ENCODE measurements at places on chromosomes 6 and 20.

- no peak within 1 kb of the TSS for H3K27ac ChIP-seq
- no peaks in the 10 kb centered on the region for H3K36me3 ChIP-seq
- peaks cover 3% of the 10 kb centered on the region for H3K27me3 ChIP-seq
- no peak within 1 kb of the TSS for H3K4me3 ChIP-seq
- no peak for DNase-seq
Measured at GRCh38 chr6:43297644-43298564, at the start of gene SLC22A7. Gene SLC22A7 (plus strand): TSS chr6:43298260. CDS start chr6:43298359, 99 bp downstream.

DNA sequence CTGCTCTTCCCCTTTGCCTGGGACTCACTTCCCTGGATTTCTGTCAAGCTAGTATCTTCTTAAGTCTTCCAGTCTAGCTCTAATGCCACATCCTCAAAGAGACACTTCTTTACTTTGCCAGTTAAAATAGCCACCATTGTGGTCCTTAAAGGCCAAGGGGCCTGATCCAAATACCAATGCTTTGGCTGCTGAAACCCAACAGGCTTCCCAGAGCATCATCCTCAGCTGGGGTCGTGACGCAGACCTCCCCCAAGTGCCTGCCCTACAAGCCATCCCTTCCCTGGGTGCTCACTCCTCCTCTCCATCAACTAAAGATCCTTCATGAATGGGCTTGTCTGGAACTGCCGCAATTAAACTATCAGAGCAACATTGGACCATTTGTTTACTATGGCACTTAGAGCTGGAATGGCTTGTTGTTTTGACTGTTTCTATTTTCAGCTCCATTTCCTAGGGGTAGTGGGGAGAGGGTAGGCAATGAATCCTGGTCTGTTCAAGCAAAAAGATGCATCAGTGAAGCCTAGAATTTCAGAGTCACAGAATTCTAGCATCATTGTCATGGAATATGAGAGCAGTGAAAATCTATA is 79.6 kb upstream of the SIRPA start:
- H3K4me3 ChIP-seq, result no peak overlapping the region
- DNase-seq, result no peak
- H3K27ac ChIP-seq, result no peak overlapping the region
- peaks cover 8% of the 10 kb centered on the region for H3K4me1 ChIP-seq
- no peaks in the 10 kb centered on the region for H3K27me3 ChIP-seq

DNA sequence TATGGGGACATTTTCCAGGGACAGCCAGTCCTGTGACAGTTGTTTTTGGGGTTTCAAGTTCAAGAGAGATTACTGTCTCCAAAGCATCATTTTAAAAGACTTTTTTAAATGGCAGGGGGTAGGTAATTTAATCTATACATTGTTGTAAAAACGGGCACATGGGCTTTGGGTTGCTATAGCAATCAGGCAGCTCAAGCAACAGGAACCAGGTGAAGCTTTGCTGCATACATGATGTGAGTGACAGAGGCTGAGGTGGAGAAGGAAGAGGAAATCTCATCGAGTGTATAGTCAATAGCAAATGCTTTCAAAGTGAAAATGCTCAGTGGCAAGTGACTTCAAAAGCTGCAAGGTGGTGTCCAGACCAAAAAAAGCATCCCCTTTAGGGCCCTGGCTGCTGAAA is 277.4 kb upstream of the JAG1 start:
- H3K27me3 ChIP-seq, result no peaks in the 10 kb centered on the region
- H3K4me3 ChIP-seq, result no peak overlapping the region
- H3K36me3 ChIP-seq, result no peaks in the 10 kb centered on the region
- no peaks in the 10 kb centered on the region for H3K4me1 ChIP-seq
- no peak for DNase-seq
- no peak overlapping the region for H3K27ac ChIP-seq

DNA sequence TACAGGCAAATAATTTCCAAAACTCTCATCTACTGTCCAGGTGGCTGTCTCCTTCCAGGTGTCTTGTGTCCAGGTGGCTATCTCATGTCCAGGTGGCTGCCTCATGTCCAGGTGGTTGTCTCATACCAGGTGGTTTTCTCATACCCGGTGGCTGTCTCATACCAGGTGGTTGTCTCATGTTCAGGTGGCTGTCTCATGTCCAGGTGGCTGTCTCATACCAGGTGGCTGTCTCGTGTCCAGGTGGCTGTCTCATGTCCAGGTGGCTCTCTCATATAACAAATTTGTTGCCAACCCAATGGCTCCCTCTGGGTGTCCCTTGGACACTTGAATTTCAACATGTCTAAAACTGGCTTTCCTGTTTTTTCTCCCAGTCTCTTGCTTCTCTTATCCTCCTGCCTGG is 14.3 kb upstream of the SLC22A3 start:
- no peak overlapping the region for H3K27ac ChIP-seq
- no peaks in the 10 kb centered on the region for H3K27me3 ChIP-seq
- H3K36me3 ChIP-seq, result no peaks in the 10 kb centered on the region
- no peaks in the 10 kb centered on the region for H3K4me1 ChIP-seq

GRCh38 chr6:52155791-52156576 is 30.2 kb upstream of the IL17A start:
- no peak overlapping the region for H3K27ac ChIP-seq
- no peaks in the 10 kb centered on the region for H3K4me1 ChIP-seq
- H3K4me3 ChIP-seq, result no peak overlapping the region
- no peaks in the 10 kb centered on the region for H3K36me3 ChIP-seq

DNA sequence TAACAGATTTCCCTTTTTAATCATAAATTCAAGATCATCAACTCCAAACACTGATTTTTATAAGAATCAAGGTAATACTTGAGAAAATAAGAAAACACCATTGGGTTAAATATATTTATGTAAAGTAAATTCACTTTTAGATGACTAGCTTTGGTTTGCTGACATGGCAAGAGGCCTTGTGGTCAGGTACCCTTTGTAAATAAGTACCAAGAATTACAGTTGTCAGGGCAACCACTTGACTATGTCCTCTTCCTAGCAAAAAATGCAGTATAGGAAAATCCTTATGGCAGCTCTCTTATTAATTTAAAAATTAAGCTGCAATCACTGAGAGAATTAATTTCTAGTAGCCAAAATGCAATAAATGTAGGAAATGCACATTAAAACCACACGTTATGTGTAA is 153.8 kb downstream of the INSM1 start:
- H3K4me1 ChIP-seq, result peaks cover 4% of the 10 kb centered on the region
- no peaks in the 10 kb centered on the region for H3K27me3 ChIP-seq
- no peak for DNase-seq
- no peak overlapping the region for H3K27ac ChIP-seq

DNA sequence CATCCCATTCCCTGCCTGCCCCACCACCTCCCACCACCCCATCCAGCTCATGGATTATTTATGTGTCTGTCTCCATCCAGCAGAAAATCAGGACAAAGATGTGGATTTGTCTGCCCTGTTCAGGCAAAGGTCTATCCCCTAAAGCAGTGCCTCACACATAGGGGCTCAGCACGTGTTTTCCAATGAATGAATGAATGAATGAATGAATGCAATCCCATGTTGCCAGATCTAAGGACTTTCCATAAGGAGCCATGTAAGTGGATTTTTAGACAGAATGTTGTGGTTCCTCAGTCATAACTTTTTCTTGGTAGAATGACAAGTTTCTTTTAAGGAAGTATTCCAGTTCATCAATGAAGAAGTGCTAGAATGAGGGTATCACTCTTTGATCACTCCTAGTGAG is 133.7 kb downstream of the RNASET2 start:
- no peaks in the 10 kb centered on the region for H3K4me1 ChIP-seq
- H3K27ac ChIP-seq, result no peak overlapping the region
- no peak overlapping the region for H3K4me3 ChIP-seq
- DNase-seq, result no peak

GRCh38 chr6:52285177-52286068 is 881 bp upstream of the MCM3 start:
- no peaks in the 10 kb centered on the region for H3K27me3 ChIP-seq
- H3K36me3 ChIP-seq, result no peaks in the 10 kb centered on the region
- peak overlapping the region; percentile 87 for H3K4me3 ChIP-seq
- H3K4me1 ChIP-seq, result peaks cover 13% of the 10 kb centered on the region

GRCh38 chr20:44038681-44039123 is 124.0 kb downstream of the TOX2 start:
- no peak for DNase-seq
- H3K27ac ChIP-seq, result no peak overlapping the region
- H3K36me3 ChIP-seq, result no peaks in the 10 kb centered on the region
- peaks cover 3% of the 10 kb centered on the region for H3K27me3 ChIP-seq

- H3K27me3 ChIP-seq, result peaks cover 39% of the 10 kb centered on the region
- peak; percentile 79 for DNase-seq
- no peak overlapping the region for H3K27ac ChIP-seq
- H3K4me3 ChIP-seq, result no peak overlapping the region
- H3K4me1 ChIP-seq, result peaks cover 12% of the 10 kb centered on the region
Measured at GRCh38 chr6:39309942-39310531, 4.2 kb downstream of the KCNK17 start.

GRCh38 chr6:109701774-109702173 is 10.7 kb downstream of the FIG4 start:
- no peak for DNase-seq
- no peaks in the 10 kb centered on the region for H3K27me3 ChIP-seq
- H3K36me3 ChIP-seq, result no peaks in the 10 kb centered on the region

DNA sequence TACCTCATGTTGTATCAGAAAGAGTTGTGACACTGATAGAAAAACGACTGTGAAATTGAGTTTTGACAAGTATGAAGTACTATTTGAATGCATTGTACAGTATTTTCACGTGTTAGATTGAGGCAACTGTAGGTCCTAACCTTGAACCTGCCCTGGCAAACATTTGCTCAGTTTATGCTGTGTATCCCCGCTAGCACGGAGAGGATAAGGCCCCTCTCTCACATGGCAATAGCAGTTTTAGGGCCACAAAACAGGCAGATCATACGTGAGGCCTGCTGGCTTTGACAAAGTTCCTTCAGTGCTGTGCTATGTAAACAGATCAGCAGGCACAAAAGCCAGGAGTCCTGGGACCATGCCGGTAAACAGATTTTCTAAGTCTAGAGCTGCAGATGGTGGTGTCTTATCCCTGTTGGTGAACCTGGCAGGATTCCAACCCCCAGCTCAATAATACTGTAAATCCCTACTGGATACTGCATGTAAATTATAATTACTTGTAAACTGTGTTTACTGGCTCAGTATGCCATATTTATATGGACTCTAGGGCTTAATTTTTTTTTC is 23.8 kb upstream of the FAM217A start:
- no peak overlapping the region for H3K4me3 ChIP-seq
- H3K27me3 ChIP-seq, result no peaks in the 10 kb centered on the region
- no peaks in the 10 kb centered on the region for H3K4me1 ChIP-seq
- H3K36me3 ChIP-seq, result no peaks in the 10 kb centered on the region
- DNase-seq, result no peak

DNA sequence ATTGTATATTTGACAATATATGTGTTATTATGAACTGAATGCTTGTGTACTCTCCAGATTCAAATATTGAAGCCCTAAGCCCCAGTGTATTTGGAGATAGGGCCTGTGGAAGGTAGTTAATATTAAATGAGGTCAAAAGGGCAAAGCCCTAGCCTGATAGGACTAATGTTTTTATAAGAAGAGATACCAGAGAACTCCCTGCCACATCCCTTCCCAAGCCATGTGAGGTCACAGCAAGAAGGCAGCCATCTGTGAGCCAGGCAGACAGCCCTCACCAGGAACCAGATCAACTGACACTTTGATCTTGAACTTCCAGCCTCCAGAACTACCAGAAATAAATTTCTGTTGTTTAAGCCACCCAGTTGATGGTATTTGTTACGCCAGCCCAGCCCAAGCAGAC is 36.4 kb upstream of the FBXL4 start:
- no peaks in the 10 kb centered on the region for H3K36me3 ChIP-seq
- no peak overlapping the region for H3K27ac ChIP-seq
- H3K27me3 ChIP-seq, result no peaks in the 10 kb centered on the region
- H3K4me3 ChIP-seq, result no peak overlapping the region
- no peak for DNase-seq

GRCh38 chr6:38957426-38957825 is 91.2 kb upstream of the GLP1R start:
- no peak for DNase-seq
- H3K4me3 ChIP-seq, result no peak overlapping the region
- no peaks in the 10 kb centered on the region for H3K36me3 ChIP-seq
- no peak overlapping the region for H3K27ac ChIP-seq

GRCh38 chr6:40356242-40356910 is 230.8 kb downstream of the LRFN2 start:
- H3K27me3 ChIP-seq, result peaks cover 12% of the 10 kb centered on the region
- H3K4me1 ChIP-seq, result no peaks in the 10 kb centered on the region
- no peak for DNase-seq
- no peaks in the 10 kb centered on the region for H3K36me3 ChIP-seq

DNA sequence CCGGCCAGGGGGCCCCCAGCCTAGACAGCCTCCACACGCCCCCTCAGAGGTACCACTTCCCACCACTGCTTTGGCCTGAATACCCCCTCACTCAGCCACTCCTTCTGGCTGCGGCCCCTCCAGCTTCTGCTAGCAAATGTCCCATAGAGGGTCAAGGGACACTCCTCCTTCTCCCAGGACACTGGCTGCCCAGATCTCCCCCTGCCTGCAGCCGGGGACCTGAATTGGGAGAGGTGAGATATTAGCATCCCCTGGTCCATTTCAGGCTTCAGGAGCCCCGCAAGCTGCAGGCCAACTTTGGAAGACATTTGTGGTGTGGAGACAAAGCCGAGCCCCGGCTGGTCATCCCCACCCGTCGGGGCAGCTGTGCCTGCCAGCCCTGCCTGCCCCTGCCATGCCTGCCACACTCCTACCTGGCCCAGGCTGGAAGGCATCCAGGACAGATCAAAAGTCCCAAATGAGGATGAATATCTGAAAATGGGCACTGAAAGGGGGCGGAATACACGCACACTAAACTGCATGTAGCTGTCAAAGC is 32.5 kb upstream of the FOXC1 start:
- no peak overlapping the region for H3K27ac ChIP-seq
- H3K4me1 ChIP-seq, result peaks cover 5% of the 10 kb centered on the region
- DNase-seq, result no peak
- no peaks in the 10 kb centered on the region for H3K27me3 ChIP-seq

GRCh38 chr6:21033575-21034026 is 499.3 kb downstream of the CDKAL1 start:
- H3K27ac ChIP-seq, result no peak overlapping the region
- H3K4me1 ChIP-seq, result no peaks in the 10 kb centered on the region
- no peak for DNase-seq
- H3K27me3 ChIP-seq, result no peaks in the 10 kb centered on the region
- no peaks in the 10 kb centered on the region for H3K36me3 ChIP-seq

DNA sequence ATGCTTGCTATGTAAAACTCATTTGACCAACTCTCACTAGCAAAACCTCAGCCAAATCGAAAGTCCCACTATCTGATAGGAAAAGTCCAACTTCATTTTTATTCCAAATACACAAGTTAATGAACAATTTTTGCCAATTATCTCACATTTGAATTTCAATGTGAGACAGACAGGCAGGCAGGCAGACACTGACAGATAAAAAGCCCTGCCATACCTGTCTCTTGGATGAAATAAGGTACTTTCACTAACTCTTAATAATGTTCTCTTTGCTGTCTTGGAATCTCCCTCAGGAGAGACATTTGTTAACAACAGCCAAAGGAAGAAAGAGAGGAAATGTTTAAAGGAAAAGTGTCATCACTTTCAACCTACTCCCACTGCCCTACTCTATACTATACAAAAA is 82.0 kb downstream of the RNGTT start:
- H3K4me3 ChIP-seq, result no peak overlapping the region
- no peaks in the 10 kb centered on the region for H3K36me3 ChIP-seq
- no peak overlapping the region for H3K27ac ChIP-seq
- no peaks in the 10 kb centered on the region for H3K27me3 ChIP-seq
- no peaks in the 10 kb centered on the region for H3K4me1 ChIP-seq

Data from transverse colon (tissue), 4 donors.